Psoas muscle (tissue), 8 donors: ENCODE measurements at places on chromosomes 4 and X. TPM values are rescaled to one million over a fixed set of nuclear protein-coding genes. Genes with fewer than 3 reads are reported as not detected.

The PLAC1 gene
- total RNA-seq: 0.32 TPM

- no peaks in the 10 kb centered on the region for H3K27me3 ChIP-seq
- no peak overlapping the region for H3K4me3 ChIP-seq
- no peaks in the 10 kb centered on the region for H3K4me1 ChIP-seq
- no peak overlapping the region for H3K27ac ChIP-seq
- DNase-seq: no peak
Observed at GRCh38 chr4:38967260-38968095, 64.7 kb downstream of the TMEM156 start.

The IGSF1 gene
- total RNA-seq: 0.06 TPM

DNA sequence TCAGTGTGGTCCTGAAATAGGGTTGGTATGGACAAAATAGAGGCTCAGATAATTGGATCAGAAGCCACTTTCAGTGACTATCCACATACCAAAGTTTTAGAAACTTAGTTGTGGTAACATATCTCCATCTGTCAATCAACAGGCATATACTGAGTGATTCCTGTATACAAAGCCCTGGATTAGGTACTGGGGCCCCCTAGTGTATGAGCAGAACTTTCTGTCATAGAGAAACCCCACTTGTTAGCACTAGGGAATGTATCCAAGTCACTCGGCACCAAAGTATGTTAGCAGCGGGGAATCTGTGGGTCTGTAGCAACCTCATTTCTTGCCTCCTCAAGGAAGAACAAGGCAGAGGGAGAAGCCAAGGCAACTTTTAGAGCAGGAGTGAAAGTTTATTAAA is 50.7 kb downstream of the MAP7D3 start:
- peaks cover 10% of the 10 kb centered on the region for H3K4me1 ChIP-seq

DNA sequence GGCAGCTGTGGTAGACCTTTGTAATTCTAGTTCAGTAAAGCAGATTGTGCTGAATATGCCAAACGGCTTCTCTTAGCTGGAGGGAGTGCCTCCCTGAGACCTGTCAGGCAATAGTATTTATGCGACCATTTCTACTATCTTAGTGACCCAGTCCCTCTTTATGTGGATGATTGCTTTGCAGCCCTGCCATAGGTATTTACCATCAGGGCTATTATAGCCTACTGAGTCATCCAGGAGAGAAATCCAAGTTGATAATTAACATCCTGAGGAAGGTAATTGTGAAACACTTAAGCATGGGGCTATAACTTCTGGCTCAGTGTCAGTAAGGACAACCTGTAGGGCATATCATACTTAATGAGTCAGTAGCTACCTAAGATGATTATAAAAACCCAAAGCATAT is 103.9 kb upstream of the MAOA start:
- H3K4me1 ChIP-seq: no peaks in the 10 kb centered on the region
- no peak overlapping the region for H3K27ac ChIP-seq
- H3K27me3 ChIP-seq: peaks cover 13% of the 10 kb centered on the region
- DNase-seq: no peak

The APBB2 gene
- 11.3 TPM for total RNA-seq

DNA sequence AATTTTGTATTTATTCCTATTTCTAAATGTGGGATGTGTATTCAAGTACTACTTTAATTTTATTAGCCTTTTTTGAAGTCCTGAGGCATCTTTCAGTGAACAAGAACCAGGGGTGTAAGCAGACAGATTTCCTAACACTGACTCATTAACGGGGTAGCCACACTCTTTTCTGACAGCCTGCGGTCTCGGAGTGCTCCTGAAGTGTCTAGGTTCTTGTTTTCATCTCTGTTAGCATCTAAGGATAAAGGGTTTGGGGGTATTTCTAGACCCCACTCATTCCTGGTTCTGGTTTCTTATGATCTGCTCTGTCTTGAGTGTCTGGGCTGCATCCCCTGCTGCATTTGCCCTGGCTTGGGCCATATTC is 71.9 kb downstream of the GC start:
- no peaks in the 10 kb centered on the region for H3K36me3 ChIP-seq
- H3K27me3 ChIP-seq: no peaks in the 10 kb centered on the region
- no peak overlapping the region for H3K4me3 ChIP-seq
- H3K27ac ChIP-seq: no peak overlapping the region
- no peak for DNase-seq

The SPARCL1 gene
- 188 TPM for total RNA-seq

The PNMA6A gene
- total RNA-seq: 0.17 TPM

DNA sequence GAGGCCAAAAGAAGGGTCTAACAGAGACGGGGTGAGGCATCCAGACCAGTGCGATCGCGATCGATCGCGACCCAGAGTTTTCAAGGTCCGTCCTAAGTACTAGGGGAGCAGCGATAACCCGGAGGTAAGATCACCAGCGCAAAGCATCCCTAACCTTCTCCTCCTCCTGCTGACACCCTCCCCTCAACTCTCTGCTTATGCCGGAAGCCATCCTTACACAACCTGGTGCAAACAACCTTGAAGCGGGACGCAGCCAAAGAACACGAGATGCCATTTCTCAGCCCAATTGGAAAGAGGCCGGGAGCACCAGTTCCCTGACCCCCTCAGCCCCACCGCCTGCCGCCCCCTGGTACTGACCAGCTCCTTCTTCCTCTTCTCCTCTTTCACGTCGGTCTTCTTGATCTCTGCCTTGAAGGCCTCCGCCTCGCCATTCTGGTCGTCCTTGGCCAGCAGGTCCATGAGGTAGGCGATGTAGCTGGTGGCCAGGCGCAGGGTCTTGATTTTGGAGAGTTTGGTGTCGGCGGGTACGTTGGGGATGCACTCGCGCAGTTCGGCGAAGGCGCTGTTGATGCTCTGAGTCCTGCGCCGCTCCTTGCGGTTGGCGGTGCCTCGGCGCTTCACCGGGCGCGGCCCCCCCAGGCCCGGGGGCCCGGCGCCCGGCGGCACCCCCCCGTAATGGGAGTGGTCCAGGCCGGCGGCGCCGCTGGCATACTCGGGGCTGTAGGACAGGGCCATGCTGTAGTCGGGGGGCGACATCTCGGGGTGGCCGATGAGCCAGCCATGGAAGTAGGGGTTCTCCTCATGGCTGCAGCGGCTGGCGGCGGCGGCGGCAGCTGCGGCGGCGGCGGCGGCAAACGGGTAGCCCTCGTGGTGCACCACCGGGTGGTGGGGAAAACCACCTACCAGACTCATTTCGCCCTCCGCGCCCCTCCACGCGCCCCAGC is 1.4 kb downstream of the HAND2 start:
- H3K4me3 ChIP-seq: peak overlapping the region; percentile 58
- H3K27me3 ChIP-seq: peaks cover 55% of the 10 kb centered on the region
- peaks cover 3% of the 10 kb centered on the region for H3K4me1 ChIP-seq
- no peak overlapping the region for H3K27ac ChIP-seq
- H3K36me3 ChIP-seq: no peaks in the 10 kb centered on the region
- no peak for DNase-seq

DNA sequence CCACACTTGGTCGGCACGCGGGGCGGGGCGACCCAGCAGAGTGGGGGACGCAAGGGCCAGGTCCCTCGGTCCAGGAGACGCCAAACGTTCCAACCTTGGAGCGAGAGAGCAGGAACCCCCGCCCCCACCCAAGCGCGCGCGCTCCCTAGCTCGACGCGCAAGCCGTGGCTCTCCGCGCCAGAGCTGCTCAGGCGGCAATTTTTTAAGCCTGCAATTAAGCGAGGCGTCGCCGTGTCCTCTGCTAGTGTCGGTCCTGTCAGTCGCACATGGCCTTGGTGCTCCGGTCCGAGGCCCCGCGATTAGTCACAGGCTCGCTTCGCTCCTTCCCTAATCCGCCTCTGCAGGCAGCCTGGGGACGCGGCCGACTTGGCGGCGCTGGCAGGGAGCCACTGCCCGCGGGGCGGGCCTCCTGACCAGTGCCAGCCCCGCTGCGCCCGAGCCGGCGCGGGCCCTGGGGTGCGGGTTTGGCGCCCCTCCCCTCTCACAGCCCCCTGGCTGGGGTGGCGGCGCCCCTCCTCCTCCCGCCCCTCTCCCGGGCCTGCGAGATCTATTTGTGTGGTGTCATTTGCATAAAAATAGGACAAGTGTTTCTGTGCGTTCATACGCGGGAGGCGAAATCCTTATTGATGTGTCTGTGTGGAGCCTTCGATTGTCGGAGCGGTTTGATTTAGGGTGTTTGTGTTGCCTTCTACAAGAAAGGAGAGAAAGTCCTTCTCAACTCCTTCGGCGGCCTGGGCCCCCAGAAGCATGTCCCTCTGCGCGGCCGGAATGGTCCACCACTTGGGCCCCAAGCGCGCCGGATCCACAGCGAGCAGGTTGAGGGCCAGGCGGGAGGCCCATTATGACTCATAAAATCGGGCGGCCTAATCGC is 9.8 kb upstream of the BCOR start:
- no peaks in the 10 kb centered on the region for H3K36me3 ChIP-seq
- peak; percentile 74 for DNase-seq
- no peaks in the 10 kb centered on the region for H3K27me3 ChIP-seq
- H3K4me1 ChIP-seq: peaks cover 23% of the 10 kb centered on the region
- peak overlapping the region; percentile 93 for H3K27ac ChIP-seq

DNA sequence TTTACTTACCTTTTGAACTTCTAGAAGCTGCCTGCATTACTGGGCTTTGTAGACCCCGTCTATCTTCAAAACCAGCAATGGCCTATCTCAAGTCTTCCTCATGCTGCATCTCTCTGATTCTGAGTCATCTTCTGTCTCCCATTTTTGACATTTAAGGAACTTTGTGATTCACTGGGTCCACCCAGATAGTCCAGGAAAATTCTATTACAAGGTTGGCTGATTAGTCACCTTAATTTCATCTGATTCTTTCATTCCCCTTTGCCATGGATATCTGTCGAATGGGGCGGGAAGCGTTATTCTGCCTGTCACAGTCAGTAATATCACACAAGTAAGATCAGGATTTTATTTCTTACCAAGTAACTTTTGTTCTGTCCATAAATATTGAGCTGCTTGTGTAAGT is 618.0 kb downstream of the CCSER1 start:
- no peaks in the 10 kb centered on the region for H3K27me3 ChIP-seq
- H3K36me3 ChIP-seq: no peaks in the 10 kb centered on the region
- no peak overlapping the region for H3K27ac ChIP-seq
- no peak for DNase-seq

DNA sequence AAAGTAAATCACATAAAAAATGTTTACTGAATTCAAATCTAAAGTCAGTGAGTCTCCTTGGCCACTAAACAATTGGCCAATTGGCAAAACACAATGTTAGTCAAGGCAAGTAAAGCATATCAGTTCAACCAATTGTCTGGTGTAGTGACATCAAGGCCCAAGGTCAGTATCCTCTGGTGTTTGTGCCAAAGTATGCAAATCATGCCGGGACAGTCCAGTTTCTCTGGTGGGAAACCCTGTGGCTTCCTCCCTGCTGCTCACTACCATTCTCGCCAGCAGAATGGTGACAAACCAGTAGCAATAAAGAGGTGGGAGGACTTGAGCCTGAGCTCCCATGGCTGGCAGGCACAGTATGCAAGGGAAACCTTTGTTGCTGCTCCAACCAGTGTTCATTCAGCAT is 314.9 kb upstream of the FGF13 start:
- no peaks in the 10 kb centered on the region for H3K27me3 ChIP-seq
- H3K27ac ChIP-seq: no peak overlapping the region
- no peaks in the 10 kb centered on the region for H3K4me1 ChIP-seq
- no peaks in the 10 kb centered on the region for H3K36me3 ChIP-seq

The SMIM14 gene
- total RNA-seq: 6.0 TPM

- no peak overlapping the region for H3K27ac ChIP-seq
- no peak for DNase-seq
- no peaks in the 10 kb centered on the region for H3K36me3 ChIP-seq
- no peak overlapping the region for H3K4me3 ChIP-seq
- H3K4me1 ChIP-seq: no peaks in the 10 kb centered on the region
Observed at GRCh38 chrX:133190877-133191738, 27.0 kb downstream of the TFDP3 start.

DNA sequence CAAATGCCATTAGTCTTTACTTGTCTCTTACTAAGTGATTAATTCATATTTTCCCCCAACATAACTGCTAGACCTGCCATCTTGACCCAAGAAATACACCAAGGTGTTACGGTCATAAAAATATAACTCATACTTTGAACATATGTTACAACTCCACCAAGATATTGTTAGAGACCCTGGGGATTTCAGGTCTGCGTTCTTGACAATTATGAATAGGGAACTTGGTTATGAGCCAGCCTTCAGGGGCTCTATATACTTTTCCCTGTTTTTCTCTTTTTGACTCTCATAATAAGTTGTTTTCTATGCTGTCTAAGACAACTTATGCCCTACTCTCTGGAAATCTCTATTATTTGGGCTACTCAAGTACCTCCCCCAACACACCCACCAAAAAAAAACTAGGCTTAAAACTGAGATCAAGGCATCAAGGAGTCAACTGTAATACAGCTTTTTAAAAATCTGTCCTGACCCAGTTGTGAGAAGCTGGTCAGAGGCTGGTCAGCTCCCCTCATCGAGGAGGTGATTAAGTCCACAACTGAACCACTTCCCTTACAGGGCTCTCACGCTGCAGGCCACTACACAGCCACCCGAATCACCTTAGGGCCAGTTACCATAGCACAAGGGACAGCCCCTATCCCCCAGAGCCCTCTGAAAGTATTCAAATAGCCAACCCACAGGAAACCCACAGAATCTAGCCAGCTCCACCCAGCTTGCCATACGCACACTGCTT is 10.5 kb upstream of the TLR3 start:
- no peak overlapping the region for H3K27ac ChIP-seq
- no peaks in the 10 kb centered on the region for H3K27me3 ChIP-seq
- no peak overlapping the region for H3K4me3 ChIP-seq
- DNase-seq: no peak
- no peaks in the 10 kb centered on the region for H3K4me1 ChIP-seq
- no peaks in the 10 kb centered on the region for H3K36me3 ChIP-seq

DNA sequence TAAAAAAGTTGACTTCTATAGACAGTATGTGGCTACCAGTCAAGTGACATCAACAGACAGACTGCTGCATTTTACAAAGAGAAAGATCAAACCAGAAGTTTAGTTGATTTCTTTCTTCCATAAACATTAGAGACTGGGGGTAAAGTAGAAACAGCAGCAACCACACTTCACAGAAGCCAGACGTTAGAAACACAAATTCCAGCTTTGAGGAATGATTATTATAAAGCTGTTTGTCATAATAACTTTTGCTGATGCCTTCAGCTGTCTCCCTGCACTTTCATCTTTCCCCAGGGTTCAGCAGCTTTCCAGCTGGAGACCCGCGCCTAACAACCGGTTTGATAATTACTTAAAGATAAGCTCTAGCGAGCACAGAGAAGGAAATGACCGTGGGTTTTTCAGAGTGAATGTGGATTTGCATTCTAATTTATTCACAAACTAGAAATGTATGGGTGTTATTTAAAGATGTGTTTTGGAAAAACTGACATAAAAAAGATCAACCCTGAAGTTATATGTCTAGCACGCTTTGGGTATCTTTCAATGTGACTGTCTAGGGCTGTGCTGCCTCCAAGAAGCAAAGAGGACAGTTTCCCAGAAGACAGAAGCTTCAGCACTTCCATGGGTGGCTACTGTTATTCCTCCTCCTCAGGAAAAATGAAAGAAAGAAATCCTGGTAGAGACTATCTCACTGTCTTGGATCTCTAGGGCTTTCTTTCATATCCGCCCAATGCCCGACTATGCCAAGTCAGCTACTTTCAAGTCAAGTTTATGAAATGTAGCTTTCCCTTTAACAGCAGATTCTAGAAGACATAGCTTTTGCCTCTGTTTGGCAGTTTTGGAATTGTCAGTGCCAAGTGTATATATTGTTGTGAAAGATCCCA is 15.0 kb upstream of the ENAM start:
- H3K27me3 ChIP-seq: no peaks in the 10 kb centered on the region
- no peaks in the 10 kb centered on the region for H3K4me1 ChIP-seq
- DNase-seq: no peak
- no peak overlapping the region for H3K27ac ChIP-seq
